H9 (cell line): ENCODE measurements at places on chromosomes 1 and 21. TPM values are rescaled to one million over a fixed set of nuclear protein-coding genes. Genes with fewer than 3 reads are reported as not detected.

Gene PLD5
- total RNA-seq, result 3.7 and 5.2 TPM in 2 replicates

- peaks cover 21% of the 10 kb centered on the region for H3K27me3 ChIP-seq
- H3K27ac ChIP-seq, result no peak overlapping the region
- H3K4me3 ChIP-seq, result no peak overlapping the region
- H3K4me1 ChIP-seq, result 0 out of 2 replicates have a peak, but pooled peaks cover 2% of the 10 kb centered on the region
Measured at GRCh38 chr1:13517193-13517812, 3.5 kb upstream of the LRRC38 start.

Gene EXTL1
- total RNA-seq, result 1.0 and 1.1 TPM in 2 replicates

DNA sequence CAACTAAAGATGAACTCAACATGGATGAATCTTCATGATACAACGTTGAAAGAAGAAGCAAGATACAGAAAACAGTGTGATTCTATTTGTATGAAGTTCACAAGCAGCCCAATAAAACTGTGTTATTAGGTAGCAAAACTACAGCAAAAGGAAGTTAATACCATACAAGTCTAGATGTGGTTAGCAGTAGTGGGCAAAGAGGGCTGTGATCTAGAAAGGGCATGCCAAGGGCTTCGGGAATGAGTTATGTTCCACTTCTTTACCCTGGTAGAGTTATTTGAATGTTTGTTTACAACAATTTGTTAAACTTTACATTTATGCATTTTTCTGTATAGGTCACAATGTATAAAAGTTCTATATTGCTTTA, 9.2 kb downstream of the TNFRSF9 start:
- no peaks in the 10 kb centered on the region for H3K4me1 ChIP-seq
- DNase-seq, result no peak
- H3K27ac ChIP-seq, result no peak overlapping the region
- no peaks in the 10 kb centered on the region for H3K27me3 ChIP-seq

Gene RLF
- total RNA-seq, result 18.4 and 19.2 TPM in 2 replicates

DNA sequence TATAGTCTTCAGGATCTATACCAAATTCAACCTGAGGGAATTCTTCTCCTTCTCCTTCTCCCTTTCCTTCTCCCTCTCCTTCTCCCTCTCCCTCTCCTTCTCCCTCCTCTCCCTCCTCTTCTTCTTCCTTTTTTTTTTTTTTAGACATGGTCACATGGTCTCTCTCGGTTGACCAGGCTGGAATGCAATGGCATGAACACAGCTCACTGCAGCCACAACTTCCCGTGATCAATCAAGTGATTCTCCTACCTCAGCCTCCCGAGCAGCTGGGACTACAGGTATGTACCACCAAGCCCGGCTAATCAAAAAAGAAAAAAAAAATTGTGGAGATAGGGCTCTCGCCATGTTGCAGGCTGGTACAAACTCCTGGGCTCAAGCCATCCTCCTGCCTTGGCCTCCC, 51.5 kb downstream of the DNAI4 start:
- DNase-seq, result no peak
- no peak overlapping the region for H3K4me3 ChIP-seq
- H3K27me3 ChIP-seq, result no peaks in the 10 kb centered on the region
- H3K36me3 ChIP-seq, result no peaks in the 10 kb centered on the region
- no peaks in the 10 kb centered on the region for H3K4me1 ChIP-seq

DNA sequence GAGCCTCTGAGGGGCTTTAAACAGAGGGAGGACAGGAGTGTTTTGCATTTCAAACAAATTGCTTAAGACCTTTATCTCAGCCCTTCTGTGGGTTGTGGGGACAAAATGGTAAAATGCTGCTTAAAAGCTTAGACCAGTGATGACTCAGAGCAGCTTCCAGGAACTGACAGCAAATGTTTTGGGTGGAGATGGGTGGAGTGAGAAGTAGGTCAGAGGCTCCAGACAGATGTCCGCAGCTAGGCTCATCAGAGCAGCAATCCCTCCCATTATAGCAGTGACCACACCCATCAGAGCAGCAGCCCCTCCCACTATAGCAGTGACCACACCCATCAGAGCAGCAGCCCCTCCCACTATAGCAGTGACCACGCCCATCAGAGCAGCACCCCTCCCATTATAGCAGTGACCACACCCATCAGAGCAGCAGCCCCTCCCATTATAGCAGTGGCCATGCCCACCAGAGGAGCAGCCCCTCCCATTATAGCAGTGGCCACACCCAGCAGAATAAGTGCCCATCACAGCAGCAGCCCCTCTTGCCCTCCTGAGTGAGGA, 532.2 kb downstream of the MATN1 start:
- no peaks in the 10 kb centered on the region for H3K36me3 ChIP-seq
- H3K4me3 ChIP-seq, result no peak overlapping the region
- H3K4me1 ChIP-seq, result no peaks in the 10 kb centered on the region
- no peak for DNase-seq
- no peaks in the 10 kb centered on the region for H3K27me3 ChIP-seq

Gene SEMA6C
- 11.5 and 12.3 TPM in 2 replicates for total RNA-seq
